Glomerular endothelial cell (primary cell): ENCODE measurements at places on chromosomes 16 and 17.

GRCh38 chr17:29591146-29591736 lies 1.7 kb upstream of the ANKRD13B start:
- no peak for DNase-seq

DNA sequence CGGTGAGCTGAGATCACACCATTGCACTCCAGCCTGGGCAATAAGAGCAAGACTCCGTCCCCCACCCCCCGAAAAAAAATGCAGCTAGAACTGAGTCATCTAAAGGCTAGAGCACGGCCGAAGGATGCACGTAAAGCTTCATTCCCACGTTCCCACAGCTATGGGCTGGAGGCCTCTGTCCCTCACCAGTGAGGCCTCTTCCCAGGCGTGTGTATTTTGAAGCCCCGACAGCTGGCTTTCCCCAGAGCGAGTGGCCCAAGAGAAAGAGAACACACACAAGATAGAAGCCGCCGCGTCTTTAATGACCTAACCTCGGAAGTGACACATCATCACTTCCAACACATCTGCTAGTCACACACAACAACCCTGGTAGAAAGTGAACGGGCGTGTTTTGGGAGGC lies 6.6 kb upstream of the KCTD5 start:
- DNase-seq: no peak

DNA sequence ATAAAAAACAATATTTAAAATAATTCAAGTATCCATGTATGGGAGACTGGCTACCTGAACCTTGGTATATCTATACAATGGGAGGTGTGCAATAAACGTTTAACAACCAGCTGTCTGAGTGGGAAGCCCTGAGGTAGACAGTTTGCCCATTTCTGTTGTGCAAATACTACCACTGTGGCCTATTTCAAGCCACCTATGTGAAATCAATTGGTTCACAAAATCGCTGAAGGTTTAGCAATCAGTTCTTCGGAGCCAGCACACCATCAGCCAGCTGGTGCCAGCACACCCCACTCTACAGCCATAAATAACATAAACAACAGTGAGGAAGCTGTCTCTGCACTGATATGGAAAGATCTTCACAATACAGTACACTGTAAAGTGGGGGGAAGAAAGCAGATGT lies 46.7 kb upstream of the KDM8 start:
- DNase-seq: no peak

- DNase-seq: no peak
These were observed 30.0 kb downstream of the WFDC1 start for GRCh38 chr16:84324434-84325262.

DNA sequence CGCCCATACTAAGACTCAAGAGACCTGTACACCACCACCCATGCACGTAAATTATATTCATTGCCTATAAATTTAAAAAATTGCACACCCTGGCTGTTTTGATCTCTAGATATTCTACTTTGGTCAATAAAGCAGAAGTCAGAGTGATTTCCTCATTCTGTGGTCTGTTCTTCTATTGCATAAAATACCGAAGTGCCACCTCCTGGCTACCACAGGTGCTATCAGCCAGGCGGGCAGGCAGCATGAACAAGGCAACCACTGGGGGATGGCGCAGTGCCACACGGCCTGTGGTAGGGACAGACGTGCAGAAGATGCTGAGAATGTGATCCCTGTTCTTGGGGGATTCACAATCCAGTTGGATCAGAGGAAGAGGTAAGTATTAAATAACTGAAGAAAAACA lies 122.3 kb downstream of the CDK5R1 start:
- no peak for DNase-seq

DNA sequence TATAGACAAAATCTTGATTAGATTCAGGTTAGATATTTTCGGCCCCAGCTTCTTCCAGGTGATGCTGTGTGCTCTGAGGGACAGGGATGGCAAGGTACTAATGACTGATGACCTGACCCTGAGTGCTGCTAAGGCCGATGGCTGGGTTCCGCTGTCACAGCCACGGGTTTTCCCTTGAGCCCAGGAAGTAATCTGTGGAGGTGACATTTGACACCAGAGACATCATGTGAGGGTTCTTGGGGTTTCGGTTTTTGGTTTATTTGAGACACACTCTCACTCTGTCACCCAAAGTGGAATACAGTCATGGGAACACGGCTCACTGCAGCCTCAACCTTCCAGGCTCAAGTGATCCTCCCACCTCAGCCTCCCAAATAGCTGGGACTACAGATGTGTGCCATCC lies 9.8 kb downstream of the OTOP3 start:
- no peak for DNase-seq
